ENCODE measurements at places on chromosomes 4 and X.

GRCh38 chrX:28549838-28550237 is 37.4 kb upstream of the IL1RAPL1 start:
- no peak for DNase-seq

DNA sequence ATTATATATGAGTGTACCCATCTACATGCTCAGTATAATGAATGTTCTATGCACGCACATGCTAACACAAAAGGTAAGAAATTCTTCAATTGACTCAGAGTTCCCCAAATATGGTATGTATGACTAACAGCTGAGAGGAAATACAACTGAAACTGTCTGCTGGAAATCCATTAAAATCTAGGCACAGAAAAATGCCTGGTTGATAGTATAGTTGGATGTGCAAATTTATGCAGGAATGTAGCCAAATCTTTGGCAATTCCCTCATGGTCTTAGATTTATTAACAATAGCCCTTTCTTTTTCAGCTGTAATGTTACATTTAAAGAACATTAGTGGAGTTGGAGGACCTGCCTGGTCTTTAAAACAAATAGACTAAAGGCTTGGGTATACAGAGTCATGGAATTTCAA is 5.5 kb downstream of the CAMK2D start:
- DNase-seq, result no peak

DNA sequence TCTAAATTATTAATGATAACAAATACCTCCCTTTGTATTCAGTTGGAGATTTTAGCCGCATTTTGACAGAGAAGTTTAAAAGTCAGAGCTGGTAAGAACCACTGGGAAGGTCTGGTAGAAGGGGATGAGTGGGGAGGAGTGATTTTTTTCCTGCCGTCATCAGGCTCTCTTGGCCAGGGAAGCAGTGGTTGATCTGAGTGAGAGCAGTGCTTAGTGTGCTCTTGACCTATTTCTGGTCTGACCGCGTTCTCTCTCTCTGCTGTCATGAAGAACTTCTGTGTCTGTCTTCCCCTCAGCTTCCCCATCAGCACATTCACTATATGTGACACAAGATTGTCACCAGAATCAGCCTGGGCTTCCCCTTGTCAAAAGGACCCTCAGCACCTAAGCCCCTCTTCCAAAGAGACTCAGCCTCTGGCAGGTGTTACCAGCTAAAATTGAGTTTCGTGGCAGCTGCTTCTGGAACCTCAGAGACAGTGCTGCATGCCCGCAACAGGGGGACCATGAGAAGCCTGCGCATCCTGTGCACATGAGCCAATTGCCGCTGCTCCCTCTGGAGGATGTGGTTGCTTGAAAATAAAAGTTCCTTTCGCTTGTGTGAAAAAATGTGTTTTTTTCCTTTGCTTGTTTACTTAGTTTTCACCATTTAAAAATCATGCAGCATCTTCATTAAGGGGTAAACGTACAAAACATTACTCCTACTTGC is 268.9 kb downstream of the C4orf33 start:
- DNase-seq, result no peak

DNA sequence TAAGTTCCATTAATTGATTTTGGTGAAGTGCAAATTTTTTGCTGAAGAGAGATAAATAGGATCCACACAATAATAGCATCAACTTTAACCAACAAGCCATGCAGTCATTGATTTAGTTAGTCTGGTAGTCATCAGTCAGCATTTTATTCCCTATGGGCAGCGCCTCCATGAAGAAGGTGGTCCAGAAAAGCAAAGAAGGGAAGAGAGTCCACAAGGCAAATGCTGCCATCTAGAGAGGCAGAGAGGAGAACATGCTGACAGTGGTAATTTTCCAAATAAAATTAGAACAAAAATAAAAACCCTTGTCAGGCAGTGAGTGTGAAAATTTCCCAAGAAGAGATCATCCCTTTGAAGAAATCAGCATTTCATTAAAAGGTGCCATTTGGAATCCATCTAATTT is 366.7 kb upstream of the FAM241A start:
- DNase-seq, result no peak

GRCh38 chr4:47160095-47160494 is 128.7 kb downstream of the GABRB1 start:
- no peak for DNase-seq

DNA sequence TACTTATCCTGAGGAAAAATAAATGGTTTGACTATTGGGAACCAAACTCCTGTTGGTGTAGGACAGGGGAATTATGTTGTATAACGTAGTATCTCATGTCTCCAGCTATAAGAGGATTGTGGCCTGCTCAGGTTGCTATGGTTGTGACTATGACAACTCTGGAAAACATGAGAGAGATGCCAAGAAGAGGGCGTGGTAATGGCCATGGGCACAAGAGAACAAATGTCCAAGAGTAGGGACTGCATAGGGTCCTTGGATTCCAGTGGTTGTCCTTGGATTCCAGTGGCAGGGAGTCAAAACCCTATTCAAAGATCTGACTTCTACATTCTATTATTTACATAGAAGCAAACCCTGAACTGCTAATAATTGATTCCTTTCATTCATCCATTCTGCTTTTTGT is 6.8 kb upstream of the MOB1B start:
- no peak for DNase-seq

GRCh38 chr4:53558065-53558801 is 33.1 kb downstream of the LNX1 start:
- DNase-seq, result no peak

- DNase-seq, result no peak
These were observed 4.1 kb upstream of the PGRMC1 start for GRCh38 chrX:119231936-119232445.

GRCh38 chr4:125115476-125115875 is 199.3 kb upstream of the FAT4 start:
- no peak for DNase-seq

DNA sequence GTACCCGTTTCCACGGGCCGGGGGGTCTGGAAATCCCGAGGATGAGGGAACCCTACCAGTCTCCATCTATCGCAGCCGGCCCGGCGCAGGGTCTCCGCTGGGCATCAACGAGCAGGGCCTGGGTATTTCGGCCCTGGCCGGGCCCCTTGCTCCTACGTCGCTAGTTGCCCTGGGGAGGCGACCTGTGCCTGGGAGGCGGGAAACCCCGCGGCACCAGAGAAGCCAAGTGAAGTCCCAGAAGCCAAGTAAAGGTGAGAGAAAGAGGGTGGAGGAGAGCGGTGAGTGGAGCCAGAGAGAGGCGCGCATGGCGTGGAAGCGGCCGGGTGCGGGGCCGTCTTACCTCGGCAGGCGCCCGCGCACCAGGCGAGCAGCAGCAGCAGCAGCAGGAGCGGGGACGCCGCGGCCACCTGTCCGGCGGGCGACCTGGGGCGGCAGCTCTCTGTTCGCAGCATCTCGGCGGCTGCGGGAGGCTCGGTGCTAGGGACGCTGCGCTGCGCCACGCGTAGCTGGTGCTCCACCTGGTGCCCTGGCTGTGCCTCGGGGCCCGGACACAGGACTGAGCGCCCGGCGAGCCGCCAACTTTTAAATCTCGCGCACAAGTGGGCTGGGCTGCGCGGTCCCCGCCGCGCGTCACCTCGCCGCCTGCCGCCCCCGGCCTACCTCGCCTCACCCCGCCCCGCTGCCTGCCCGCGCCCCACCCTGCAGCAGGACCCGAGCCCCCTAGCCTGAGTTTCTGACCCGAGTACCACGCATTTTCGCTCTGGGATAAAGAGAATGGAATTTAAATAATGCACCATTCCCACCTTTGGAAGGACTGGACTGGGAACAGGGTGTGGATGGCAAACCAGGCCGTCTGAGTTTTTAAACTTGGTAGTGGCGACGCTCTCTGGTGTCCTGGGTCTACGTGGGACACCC is at the start of gene NMU:
Gene NMU (minus strand): TSS at position 558 of the 915 bp plus-strand sequence. CDS start 106 bp downstream, at position 452.
- DNase-seq, result no peak

DNA sequence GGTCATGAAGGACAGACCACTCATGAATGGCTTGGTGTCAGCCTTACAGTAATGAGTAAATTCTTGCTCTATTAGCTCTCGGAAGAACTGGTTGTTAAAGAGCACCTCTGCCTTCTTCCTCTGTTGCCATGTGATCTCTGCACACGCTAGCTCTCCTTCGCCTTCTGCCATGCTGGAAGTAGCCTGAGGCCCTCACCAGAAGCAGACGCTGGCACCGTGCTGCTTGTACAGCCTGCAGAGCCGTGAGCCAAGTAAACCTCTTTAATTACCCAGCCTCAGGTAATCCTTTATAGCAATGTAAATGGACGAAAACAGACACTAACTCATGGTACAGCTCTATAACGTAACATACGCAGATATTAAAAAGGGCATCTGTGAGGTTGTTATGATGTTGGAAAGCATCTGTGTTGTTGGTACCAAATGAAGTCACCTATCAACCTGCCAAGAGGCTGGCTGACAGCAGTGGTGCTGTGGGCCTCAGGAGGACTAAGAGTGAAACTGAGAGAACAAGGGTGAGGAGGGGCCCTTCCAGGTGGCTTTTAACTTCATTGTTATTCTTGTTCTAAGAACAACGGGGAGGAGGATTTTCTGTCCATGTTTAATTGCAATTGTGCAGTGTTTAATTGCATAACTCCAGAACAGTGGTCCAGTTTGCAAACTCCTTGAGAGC is 69.2 kb downstream of the CRMP1 start:
- no peak for DNase-seq

- no peak for DNase-seq
These were observed 52.7 kb downstream of the TMEM131L start for GRCh38 chr4:153518637-153519389.

- DNase-seq, result no peak
These were observed 610.4 kb downstream of the BCOR start for GRCh38 chrX:39487166-39487968.

DNA sequence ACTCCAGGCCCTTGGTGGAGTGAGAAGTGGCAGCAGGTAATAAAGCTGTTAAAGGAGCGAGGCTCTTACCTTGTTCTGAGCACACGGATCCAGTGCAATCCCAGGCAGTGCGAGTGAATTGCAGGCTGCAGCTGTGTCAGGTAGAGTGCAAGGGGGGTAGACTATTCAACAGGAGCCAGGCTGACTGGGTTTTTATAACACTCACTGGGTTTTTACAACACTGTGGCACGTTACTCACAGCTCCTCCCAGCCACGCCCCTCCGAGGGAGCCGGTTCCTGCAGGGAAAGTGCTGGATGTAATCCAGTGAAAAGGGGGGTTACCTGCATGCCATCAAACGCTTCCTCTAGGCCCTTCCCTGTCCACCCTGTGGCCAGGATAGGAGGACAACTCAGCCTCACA is 358 bp downstream of the FGFBP1 start:
- DNase-seq, result no peak

DNA sequence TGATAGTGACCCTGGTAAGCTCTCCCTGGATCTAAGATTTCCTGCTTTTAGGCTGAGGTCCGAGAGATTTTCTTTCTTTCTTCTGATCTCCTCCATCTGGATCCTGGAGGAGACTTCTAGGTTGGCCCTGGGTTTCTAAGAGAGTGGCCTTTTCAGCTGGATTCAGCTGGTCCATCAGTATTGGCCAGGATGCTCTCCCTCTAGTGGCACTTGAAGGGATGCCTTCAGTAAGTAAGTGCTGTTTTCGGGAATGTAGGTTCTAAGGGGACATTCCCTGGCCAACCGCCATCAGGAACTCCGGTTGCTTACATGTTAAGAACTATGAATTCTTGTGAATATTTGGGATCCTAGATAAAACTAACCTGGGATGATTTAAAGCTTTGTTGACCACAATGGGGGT is 56.9 kb downstream of the SERTM2 start:
- no peak for DNase-seq

- DNase-seq, result no peak
These were observed 8.2 kb downstream of the DGKQ start for GRCh38 chr4:965048-965765.

- DNase-seq, result no peak
These were observed 487.2 kb upstream of the LCORL start for GRCh38 chr4:18508786-18509185.

DNA sequence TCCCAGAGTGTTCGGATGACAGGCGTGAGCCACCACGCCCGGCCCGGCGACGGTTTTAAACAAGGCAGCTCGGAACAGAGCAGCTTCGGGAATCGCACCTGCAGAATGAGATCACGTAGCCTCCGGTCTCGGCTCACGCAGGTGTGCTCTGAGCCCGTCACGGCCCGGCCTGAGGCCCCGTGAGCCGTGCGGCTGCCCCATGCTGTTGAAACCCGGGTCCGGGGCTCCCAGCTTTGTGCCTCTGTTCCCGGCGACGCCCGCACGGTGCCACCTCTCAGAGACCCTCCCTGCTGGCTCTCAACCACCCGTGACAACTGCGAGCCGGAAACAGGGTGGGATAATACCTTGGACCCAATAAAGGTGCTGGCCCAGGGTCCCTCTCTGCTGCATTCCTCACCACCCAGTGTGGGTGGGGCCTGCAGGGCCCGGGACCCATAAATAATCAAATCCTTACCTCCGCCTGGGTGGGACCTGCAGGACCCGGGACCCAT is 13.4 kb upstream of the PLCXD1 start:
- DNase-seq, result no peak

- no peak for DNase-seq
These were observed 14.5 kb upstream of the MED14 start for GRCh38 chrX:40749681-40750494.

DNA sequence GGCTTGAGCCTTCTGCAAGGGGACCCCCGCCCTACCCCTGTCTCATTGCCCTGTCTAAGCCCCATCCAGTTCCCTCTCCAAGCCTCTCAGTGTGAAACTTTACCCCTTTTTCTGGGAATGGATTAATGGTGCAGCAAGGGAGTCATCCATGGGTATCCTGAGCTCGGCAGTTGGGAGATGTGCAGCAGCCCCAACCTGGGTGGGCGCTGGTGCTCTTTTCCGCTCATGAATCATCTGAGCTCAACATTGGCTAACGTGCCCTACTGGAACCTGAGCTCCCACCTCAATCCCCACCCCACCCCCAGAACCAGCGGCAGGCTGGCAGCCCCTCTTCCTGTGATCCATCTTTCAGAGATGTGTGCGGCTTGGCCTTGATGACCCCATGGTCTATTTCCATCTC is 130.3 kb upstream of the MSX1 start:
- no peak for DNase-seq

Data from GM18507 (cell line).